T follicular helper cell (primary cell): ENCODE measurements at places on chromosomes 11 and 22.

GRCh38 chr11:1162491-1163311 lies 4.9 kb downstream of the MUC5AC start:
- DNase-seq: no peak

DNA sequence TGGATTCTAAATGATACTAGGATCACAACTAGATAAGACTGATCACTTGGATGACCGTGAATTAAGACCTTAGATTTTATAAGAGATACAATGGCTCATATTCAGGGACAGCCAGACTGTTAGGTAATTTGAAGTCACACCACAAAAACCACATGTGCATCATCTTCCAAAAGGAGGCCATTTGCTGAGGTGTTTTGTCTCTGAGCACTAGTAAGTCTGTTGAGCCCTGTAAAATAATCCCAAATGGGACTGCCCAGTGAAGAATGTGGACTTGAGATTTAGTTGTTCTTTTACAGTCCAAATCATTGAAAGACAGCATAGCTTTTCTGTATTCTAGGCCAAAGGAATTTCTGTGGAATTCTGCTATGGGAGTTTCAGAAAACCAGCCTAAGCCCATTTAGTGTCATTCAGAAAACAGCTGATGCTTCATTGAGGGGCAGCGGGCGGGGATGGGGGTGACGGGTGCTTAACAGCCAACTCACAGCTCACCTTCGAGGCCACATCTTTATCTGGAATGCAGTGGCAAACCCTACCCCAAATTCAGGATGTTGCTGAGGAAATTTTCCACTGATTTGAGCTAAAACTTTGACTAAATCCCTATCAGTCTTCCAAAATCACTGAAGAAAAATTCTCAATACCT lies 80.1 kb upstream of the BIRC3 start:
- DNase-seq: no peak

GRCh38 chr22:20799449-20799848 lies 25.5 kb downstream of the SERPIND1 start:
- DNase-seq: no peak

GRCh38 chr11:65516135-65516968 lies 8.5 kb upstream of the SCYL1 start:
- DNase-seq: no peak

GRCh38 chr11:88353835-88354496 lies 16.4 kb upstream of the CTSC start:
- DNase-seq: no peak

DNA sequence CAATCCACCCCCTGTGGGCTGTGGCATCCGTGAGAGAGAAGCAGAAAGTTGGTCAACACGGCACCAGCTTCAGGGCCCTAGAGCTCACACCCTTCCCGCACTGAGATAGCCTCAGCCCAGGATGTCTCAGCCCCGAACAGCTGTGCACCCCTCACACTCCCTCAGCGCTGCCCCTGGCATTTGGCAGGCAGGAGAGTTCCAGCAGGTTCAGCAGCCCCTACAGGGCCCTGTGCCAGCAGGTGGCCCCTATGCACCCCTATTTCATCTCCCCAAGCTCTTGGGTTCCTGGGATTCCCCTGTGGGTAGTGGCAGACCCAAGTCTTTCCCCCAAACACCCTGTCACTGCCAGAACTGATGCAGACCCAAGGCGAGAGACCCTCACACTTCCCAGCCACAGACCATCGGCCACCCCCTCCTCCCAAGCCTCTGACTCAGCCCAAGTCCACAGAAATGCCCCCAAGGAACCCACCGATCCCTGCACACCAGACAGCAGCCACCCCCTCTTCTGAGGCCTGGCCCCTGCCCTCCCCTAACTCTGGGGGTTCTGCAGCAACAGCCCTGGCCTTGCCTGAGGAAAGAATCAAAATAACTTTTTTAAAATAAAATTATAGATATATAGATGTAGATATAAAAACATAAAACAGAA lies 183.6 kb downstream of the IGLL1 start:
- no peak for DNase-seq
